ENCODE measurements at places on chromosomes 11 and 22. TPM values are rescaled to one million over a fixed set of nuclear protein-coding genes. Genes with fewer than 3 reads are reported as not detected.

OR10D3 gene
- total RNA-seq = not detected

CABP4 gene
- 1.3 TPM for total RNA-seq

OR2AG1 gene
- not detected for total RNA-seq

GAL3ST3 gene
- total RNA-seq = 0.23 TPM

ELFN2 gene
- total RNA-seq = 3.2 TPM

NFAM1 gene
- total RNA-seq = not detected

APOA1 gene
- not detected for total RNA-seq

OR52B2 gene
- total RNA-seq = not detected

PIH1D2 gene
- total RNA-seq = 0.41 TPM

OR52I1 gene
- not detected for total RNA-seq

MOGAT2 gene
- total RNA-seq = not detected

MUC6 gene
- not detected for total RNA-seq

MOV10L1 gene
- total RNA-seq = 11.7 TPM

NRGN gene
- total RNA-seq = 10.6 TPM

ARHGAP20 gene
- total RNA-seq = 0.70 TPM

DGCR8 gene
- 40.9 TPM for total RNA-seq

APOBEC3C gene
- total RNA-seq = 17.8 TPM

UPB1 gene
- 0.24 TPM for total RNA-seq

INSC gene
- 0.18 TPM for total RNA-seq
